NCI-H187 (cell line): ENCODE measurements at places on chromosomes 2 and 18.

DNA sequence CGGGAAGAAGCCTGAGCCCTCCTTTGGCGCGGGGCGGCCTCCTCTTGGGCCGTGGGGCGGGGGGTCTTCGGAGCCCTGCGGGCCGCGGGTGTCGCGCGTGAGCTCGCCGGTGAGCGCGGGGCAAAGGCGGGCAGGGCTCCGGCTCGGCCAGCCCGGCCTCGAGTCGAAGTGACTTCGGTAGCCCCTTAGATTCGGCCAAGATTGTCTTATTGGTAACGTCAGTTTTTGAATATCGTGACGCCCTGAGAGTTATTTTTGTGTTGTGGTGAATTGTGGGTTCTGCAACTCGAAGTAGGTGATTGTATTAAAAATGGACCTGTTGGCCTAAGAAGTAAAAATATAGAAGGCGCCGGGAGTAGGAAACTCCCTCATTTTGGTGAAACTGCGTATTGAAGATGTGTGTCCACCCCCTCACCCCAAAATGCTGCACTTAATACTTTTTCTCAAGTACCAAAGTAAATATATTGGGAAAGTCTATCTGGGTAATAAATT, 669 bp downstream of the MARCHF7 start:
- no peak for DNase-seq

- DNase-seq = no peak
Observed at GRCh38 chr2:238754259-238754658, 93.6 kb upstream of the TWIST2 start.

DNA sequence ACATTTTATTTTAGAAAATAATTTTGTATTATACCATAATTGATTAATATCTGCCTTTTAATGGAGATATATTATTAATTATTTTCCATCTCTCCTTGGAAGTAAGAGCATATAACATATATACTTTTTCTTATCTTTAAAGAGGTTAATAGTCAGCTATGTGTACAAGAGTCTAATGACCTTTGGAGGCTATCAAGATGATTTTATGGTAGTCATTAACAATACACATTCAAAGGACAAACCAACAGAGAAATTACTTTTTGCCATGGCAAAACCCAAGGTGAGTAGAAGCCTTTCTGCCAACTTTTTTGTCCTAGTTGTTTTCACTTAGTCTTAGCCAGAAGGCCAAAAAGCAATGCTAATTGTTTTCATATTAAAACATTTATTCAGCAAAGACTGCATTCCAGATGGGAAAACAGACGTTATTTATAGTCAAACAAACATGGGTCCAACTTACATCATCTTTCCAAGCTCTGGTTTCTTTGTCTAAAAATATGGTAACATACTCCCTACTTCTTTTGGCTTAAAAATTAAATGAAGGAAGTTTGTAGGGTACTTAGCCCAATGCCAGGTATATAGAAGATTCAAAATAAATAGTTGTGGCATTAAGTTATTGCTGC, 9.6 kb upstream of the DYNC2LI1 start:
- no peak for DNase-seq

DNA sequence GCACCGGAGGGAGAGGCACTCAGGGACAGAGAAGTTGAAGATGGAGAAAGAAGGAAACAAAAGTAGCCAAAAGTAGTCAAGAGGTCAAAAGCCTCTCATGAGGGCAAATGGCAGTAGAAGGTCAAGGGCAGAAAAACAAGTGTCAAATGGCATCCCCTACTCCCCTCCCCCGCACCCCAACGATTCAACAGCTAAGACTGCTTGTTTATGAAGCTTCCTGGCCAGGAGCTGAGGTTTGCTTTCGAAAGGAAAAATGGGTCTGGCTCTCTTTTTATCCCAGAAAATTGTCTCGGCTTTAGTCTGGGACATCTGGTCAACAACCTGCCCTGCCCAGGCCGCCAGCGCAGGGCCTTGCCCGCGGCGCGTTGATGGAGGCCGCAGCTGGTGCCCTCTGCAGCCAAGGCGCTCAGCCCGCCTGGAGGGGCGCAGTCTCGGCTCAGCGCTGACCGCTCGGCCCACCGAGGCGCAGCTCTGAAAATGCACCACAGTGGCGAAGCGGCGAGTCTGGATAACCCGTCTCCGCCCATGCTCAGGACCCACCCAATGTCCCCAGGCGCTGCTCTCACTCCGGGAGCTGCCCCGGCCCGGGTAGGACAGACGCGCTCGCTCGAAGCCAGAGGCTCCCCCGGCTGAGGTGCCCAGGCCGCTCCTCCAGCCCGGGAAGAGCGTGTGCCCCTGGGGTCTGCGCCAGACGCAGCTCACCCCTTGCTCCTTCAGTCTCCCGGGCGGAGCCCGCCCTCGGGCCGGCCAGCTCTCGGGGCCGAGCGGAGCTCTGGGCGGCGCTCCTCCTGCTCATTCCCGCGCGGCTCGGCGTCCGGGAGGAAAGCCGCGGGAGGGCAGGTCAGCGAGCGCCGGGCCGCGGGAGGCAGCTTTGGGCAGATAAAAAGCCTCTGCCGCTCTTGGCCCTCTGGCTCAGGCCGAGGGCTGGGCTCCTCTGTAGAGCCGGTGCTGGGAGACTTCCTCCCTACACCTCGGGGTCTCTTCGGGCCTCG, 1.8 kb upstream of the TBR1 start:
- DNase-seq = no peak

GRCh38 chr2:39399570-39399969, 37.5 kb downstream of the MAP4K3 start:
- no peak for DNase-seq

DNA sequence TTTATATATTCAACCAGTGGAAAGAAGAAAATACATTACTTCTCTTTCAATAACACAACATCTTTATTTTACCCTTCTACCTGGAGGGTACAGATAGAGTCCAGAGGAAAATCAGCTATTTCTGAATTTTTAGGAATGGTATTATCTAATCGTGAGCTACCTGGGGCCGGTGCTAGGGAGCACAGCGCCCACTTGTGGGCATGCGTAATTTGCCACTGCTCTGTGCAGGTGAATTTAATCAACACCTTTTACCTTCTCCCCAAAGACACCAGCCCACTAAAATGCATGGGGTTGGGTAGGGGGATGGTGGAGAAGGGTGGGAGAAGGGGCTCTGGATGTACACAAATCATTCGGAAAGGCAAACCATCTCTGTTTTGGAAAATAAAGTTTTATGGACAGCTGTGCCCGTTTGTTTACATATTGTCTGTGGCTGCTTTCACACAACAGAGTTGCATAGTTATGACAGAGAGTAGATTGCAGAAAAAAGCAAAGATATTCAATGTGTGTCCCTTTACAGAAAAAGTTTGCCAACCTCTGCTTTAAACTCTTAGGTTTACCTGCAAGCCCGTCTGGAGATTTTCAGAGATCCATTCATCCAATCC, 51.5 kb upstream of the DCC start:
- no peak for DNase-seq

GRCh38 chr2:74502720-74503505, 3.5 kb upstream of the LBX2 start:
- no peak for DNase-seq

DNA sequence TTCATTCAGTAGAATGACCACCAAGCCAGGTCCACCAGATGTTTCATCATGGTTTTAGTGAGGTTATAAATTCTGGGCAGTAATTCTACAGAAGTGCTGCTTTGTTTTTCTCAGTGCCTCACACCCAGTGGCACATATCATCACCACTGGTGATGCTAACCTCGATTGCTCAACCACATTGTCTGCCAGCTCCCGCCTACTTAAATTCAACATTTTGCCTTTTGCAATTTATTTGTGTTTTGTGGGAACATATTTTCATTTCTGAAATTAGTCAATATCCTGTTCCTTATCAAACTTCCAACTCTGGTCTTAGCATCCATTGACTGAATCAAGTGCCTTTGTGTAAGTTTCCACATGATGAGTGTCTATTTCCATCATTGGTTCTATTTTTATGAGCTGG, 62.3 kb upstream of the TMEM178A start:
- DNase-seq = no peak

DNA sequence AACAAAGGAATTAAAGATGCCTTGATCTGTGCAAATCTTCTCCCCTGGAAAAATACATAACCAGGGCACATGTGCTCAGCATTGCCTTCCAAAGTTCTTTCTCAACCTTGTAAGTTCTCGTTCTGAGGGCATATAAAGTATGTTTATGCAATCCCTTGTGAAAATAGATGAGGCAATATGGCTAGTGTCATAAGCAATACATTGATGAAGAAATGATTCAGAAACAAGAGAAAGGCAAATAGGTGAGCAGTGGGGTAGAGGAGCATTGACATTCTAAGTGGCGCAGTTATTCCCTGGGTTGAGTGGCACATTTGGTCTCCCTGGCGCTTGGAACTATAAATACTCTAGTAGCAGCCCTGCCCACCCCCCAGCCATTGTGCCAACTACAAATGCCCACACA, 57.4 kb upstream of the PGAP1 start:
- DNase-seq = no peak

DNA sequence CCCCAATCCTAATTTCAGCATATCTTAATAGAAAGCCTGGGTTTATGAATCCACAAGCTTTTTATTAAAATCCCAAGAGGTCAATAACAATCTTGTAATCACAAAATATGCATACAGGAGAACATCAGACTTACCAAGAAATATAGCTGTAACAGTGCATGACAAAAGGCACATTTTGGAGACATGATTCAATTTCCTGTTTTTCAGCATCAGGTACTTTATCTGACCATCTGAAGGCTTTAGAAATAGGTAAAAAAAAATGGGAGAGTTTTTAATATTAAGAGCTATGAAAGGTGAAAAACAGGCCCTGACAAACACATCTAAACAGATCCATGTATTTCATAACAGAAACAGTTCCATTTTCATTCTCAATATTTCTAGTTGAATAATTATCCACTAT, 89.9 kb upstream of the EFEMP1 start:
- no peak for DNase-seq

GRCh38 chr2:181380581-181380980, 76.6 kb upstream of the ITGA4 start:
- no peak for DNase-seq

DNA sequence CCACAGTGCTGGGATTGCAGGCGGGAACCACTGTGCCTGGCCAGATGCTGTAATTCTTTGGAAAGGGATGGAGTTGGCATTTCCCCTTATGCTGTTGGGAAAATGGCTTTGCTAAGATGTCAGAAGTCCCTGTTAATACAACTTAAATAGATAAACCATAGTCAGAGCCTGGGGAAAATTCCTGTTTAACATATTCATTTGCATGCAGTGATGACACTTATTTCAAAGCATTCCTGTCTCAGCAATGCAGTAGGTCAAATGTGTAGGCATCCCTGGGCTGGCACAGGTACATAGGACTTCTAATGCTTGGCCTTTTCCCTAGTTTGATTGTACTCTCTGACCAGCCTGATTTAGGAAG, 38.6 kb downstream of the RAMP1 start:
- DNase-seq = no peak

- no peak for DNase-seq
Observed at GRCh38 chr2:38432820-38433606, 55.9 kb upstream of the ATL2 start.

GRCh38 chr2:101190747-101191516, 39.8 kb upstream of the TBC1D8 start:
- no peak for DNase-seq

DNA sequence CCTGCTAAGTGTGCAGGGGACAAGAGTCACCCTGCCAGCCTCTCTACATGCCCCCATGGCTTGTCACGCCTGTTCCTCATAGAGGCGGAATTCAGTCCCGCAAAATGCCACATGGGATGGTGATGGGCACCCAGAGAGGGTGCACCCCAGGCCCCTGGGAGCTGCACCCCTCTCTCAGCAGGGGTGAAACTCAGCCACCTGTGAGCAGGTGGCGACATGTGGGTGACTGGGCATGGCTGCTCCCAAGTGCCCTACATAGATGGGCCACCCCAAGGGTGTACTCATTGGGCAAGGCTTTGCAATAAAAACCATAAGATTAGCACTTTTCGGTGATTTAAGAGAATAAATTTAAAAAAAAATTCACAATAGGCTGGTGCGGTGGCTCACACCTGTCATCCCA, 6.3 kb downstream of the HS6ST1 start:
- no peak for DNase-seq

GRCh38 chr18:13505780-13506345, 220.5 kb downstream of the FAM210A start:
- DNase-seq = no peak

- DNase-seq = no peak
Observed at GRCh38 chr2:15810477-15811150, 129.7 kb upstream of the MYCN start.

- DNase-seq = no peak
Observed at GRCh38 chr2:124309563-124310138, 284.6 kb downstream of the CNTNAP5 start.

GRCh38 chr2:200383380-200384110, 77.1 kb downstream of the SPATS2L start:
- no peak for DNase-seq

- DNase-seq = no peak
Observed at GRCh38 chr2:216467845-216468244, 30.8 kb upstream of the RPL37A start.

DNA sequence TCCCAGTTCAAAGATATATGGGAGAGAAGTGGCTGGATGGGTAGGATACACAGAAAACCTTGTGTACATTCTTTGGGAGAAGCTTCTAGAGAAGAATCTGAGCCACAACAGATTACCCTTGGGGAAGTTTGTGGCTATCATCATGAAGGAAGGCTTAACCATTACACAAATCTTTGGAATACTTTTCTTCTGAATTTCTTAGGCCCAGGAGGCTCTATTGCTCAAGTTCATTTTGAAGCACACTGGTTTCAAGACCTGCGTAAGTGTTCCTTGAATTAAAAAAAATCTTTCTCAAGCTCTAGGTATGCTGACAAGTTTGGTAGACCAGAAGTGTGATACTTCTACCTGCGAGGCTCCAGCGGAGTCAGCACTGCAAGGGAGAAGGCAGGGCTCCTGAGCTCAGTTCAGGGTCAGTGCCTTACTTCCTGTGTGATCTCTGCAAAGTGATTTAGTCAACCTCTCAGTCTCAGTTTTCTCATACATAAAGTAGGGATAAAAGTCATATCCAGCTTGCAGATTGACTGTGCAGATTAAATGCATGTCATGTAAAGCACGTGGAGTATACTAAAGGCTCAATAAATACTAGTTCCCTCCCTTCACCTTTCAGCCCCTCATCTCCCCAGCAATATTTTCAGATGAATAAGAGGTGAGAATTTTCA, 438.6 kb downstream of the DLGAP1 start:
- no peak for DNase-seq

GRCh38 chr2:1869987-1870386, 125.7 kb upstream of the PXDN start:
- no peak for DNase-seq

DNA sequence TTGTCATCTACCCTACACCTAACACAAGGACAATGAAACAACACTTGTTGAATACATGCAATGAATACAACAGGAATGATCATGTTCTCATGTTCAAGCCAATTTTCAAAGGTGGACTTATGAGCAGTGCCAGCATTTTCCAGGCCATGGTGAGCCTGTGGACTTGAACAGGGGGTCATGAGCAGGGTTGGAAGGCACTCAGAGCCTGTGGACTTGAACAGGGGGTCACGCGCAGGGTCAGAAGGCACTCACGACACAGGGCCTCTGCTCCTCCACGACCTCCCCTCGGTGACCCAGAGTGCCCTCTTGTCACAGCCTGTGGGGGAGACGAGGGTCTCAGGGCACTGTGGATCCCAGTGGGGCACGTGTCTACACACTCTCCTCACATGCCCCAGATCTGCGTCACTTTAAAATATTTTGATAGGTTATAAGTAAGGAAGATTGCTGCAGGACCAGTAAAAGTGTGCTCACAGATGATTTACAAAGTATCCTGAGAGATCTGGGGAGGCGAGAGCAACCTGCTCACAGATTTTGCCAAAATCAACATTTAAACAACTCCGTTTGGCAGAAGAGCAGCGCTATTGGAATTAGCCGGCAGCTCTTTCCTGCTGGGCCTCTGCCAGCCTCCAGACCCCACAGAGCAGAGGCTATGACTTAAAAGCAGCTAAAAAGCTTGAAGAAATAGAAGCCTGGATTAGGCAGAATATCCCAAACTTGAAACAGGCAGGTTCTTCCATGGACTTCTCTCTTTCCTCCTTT, 121.9 kb downstream of the TMEM18 start:
- DNase-seq = no peak
